ENCODE measurements at places on chromosomes 2 and 18.

- no peak for DNase-seq
Measured at GRCh38 chr18:36771245-36771644, 57.6 kb downstream of the TPGS2 start.

GRCh38 chr2:138269765-138270164 is 231.8 kb upstream of the SPOPL start:
- DNase-seq = no peak

DNA sequence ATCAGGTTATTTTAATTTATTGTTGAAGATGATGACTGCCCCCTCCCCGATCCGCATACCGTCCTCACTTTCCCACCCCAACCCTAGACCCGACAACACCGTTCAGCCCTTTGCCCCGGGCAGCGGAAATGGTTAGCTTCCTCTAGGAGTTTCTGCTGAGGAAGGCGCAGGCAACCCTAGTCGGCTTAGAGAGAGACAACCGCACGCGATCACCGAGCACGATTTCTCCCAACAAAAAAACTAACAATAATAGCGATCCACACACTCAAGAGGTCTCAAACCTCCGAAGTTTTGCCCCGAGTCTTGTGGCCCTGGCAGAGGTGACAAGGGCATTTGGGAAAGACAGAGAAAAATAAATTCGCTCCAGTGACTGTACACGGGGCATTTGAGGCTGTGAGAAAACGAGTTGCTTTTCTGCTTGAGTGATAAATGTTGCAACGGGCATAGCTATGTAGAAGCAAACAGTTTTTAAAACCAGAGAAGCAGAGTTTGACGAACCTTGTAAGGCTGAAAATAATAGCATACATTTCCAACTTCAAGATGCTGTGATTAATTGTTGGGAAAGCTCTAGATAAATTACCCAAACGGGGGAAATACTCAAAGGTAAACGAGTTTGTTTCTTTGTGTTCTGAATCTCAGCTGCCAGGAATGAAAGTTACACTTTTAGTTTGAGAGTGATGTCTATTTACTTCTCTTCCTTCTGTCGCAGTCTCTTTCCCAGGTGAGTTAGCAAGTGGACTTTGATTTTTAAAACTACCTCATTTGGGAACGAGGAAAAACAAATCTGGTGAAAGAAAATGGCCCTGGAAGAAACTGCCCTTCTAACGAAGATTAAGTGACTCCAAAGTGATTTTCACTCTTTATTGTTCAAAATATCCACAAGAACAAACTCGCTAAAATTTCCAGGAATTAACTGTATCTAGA is 11.0 kb upstream of the SIX3 start:
- no peak for DNase-seq

DNA sequence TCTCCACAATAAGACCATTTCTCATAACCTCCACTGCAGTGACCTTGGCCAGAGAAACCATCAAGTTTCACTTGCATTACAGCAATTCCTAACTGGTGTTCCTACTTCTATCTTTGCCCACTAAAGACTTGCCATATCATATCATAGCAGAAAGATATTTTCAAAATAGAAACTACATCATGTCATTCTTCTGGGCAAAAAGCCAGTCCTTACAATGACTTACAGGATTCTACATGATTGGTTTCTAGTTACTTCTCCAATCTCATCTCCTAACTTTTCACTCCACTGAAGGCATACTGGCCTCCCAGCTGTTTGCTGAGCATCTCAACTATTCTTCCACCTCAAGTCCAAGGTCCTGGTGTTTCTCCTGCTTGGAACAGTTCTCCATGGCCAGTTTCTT is 151.4 kb downstream of the HNMT start:
- DNase-seq = no peak

Measured in SW 1271 (cell line).